ENCODE measurements at places on chromosomes 4 and X.

GRCh38 chr4:9994246-9994847 is 26.9 kb downstream of the SLC2A9 start:
- DNase-seq = no peak

GRCh38 chrX:153921070-153921469 is 5.0 kb downstream of the ARHGAP4 start:
- no peak for DNase-seq

DNA sequence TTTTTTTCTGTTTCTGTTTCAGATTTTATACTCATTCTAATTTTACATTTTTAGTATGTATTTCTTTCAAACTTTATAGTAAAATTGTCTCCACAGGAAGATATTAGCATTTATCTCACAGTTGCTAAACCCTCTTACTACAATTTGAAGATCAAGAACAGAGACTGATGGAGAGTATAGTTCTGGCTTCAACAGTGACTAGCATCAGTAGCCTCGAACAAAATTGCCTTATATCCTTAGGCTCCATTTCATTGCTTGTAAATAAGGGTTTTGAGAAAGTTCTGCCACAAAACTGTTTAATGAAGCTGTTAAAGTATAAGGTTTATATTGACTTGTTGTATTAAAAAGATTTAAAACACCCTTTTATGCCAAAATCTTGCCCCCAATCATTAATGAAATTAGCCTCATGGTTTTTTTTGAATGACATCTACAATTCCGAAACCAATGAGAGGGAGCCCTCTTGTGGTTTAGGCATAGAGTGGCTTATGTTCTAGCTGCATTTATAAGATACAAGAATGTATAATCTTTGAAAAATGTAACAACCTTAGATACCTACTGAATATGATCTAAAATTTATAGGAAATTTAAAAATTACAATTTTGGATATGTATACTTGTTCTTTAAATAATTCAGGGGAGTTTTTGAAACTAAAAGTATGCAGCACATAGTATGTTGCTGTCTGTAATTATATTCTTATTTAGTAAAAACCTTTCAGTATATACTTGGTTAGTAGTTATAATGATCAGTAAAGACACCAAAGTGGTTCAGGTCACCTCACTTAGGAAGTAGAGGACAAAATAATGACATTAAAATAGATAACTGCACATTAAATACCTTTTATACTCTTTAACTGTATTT is 109.8 kb upstream of the HPGD start:
- DNase-seq = peak; percentile 24

DNA sequence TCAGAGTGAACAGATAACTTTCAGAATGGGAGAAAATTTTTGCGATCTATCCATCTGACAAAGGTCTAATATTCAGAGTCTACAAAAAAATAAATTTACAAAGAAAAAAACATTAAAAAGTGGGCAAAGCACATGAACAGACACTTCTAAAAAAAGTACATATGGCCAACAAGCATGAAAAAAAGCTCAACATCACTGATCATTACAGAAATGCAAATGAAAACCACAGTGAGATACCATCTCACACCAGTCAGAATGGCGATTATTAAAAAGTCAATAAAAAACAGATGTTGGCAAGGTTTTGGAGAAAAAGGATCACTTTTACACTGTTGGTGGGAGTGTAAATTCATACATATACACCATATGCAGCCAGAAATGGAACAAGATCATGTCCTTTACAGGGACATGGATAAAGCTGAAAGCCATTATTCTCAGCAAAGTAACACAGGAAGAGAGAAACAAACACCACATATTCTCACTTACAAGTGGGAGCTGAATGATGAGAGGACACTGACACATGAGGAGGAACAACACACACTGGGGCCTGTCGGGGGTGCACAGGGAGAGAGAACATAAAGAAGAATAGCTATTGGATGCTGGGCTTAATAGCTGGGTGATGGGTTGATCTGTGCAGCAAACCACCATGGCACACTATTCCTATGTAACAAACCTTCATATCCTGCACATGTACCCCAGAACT is 41.6 kb upstream of the ITM2A start:
- DNase-seq = no peak

DNA sequence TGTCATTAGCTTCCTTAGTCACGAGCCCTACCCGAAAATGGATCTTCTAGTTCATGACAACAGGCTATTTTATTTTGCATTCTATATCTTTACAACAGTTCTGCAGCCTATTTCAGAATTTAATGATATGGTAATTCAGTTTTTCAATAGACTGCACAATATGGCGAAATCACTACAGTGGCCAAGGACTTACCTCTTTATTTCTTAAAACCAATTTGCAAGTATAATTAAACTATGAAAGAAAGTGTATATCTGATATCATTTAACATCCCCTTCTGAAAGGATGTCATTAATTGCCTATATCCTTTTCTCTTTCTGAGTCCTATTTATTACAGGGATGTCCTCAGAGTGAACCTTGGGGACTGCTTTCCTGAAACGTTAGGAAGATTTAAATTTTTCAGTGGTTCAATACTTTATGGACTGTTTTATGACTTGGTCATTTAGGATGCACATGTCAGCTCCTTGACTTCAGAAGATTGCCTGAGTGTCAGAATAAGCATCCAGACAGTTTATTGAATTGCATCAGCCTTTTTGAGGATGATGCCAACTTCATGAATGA is 190.8 kb upstream of the GEMIN8 start:
- no peak for DNase-seq

DNA sequence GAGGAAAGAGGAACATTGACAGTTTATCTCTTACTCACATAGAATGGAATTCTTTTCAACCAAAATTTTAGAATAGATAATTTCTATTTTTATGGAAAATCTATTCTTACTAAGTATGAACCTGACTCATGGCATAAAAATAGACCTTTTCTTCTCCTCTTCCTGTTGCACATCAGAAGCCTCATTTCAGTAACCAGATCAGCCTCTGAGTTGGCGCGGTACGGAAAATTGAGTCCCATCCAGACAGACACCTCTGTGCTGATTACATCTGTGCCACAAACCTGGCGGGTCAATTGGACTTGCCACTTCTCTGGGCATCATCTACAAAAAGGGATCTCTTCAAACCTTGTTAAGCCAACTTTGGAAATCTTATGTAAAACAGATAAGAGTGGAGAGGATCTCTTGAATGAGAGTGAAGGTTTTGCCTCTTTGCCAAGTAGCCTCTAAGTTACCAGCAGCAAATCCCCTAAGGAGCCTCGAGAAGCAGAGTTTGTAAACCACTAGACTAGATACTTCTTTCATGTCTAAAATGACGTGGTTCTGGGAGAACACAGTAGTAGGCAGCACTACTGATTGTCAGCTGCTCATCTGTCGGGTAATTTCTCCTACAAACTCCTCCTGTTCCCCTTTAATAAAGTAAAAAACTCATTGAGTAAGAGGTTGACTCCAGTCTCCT is 37.4 kb downstream of the TENM3 start:
- no peak for DNase-seq

DNA sequence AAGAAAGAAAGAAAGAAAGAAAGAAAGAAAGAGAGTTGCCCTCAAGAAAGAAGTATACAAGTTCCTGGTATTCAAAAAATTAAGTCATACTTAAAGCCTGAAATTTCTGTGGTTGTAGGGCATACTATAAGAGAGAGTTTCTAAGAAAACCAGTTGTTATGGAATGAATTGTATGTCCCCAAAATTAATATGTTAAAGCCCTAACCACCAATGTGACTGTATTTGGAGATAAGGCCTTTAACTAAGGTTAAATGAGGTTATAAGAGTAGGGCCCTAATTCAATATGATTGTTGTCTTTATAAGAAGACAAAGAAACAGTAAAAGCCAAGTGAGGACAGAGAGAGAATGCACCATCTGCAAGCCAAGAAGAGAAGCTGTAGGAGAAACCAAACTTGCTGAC is 521.1 kb downstream of the CCSER1 start:
- no peak for DNase-seq

DNA sequence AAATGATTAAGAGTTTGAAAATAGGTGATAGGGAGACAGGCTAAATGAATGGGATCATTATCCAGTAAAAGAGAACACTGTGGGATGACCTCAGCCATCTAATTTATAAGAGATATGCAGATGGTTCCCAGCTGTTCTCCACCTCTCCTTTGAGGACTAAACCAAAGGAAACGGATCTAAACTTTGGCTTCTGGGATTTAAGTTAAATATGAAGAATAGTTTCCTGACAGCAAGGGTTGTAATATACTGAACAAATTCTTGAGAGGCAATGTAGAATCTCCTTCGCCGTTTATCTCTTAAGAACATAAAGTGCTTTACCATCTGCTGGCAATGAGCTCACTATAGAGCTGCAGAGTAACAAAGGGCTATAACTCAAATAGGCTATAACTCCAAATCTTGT is 35.4 kb upstream of the HPGDS start:
- no peak for DNase-seq

DNA sequence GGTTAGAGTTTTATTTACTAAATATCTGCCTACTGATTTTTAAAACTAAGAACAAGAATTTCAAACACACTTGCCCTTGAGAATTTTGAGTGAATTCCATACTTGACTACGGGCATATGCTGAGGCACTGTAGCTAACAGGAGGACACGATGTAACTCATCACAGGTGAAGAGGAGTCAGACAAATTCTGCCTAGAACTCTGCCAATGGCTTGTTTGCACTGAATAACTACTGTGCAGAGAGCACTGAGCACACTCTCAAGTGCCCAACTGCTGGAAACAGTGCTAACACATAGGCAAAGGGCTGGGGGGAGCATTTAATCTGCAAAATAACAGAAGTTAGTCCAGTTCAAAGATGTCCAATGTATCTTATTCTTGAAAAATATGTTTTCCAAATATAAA is 104.4 kb downstream of the WDFY3 start:
- no peak for DNase-seq

GRCh38 chr4:74037076-74037955 is 1.2 kb downstream of the CXCL3 start:
- no peak for DNase-seq

DNA sequence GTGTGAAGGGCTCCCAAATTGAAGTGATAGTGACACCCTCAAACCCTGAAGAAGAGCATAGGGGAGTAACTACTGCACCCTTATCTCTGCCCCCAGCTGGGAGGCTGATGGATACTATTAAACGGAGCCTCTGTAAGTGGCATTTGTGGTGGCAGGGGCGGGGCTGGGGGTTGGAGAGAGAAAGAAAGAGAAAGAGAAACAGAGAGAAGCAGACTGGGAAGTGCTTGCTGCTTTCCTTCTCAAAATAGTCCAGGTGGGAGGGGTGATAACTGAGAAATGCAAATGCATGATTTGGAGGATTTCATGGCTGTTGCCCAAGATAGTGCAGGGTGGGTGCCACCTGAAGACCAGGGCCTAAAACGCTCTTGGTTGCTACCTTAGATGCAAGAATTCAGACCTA is 253.5 kb upstream of the GATB start:
- peak; percentile 18 for DNase-seq

- no peak for DNase-seq
Observed at GRCh38 chr4:26075583-26075982, 161.6 kb downstream of the SMIM20 start.

GRCh38 chrX:4825550-4825949 is 1112.1 kb upstream of the PRKX start:
- DNase-seq = no peak

DNA sequence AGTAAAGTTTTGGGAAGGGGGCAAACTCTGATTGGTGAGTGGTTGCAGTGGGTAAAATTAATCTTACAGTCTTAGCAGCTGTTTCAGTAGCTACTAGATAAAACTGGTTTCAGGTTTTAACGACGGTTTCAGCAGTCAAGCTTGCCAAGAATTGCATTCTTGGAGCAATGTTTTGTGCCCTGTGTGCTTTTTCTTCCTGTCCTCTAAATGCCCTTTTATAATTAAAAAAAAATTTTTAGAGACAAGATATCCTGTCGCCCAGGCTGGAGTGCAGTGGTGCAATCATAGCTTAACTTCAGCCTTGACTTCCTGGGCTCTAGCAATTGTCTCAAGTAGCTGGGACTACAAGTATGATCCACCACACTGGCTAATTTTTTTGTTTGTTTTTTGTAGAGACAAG is 6.3 kb upstream of the PPEF2 start:
- no peak for DNase-seq

- no peak for DNase-seq
Observed at GRCh38 chr4:8393593-8394038, 46.9 kb downstream of the ACOX3 start.

GRCh38 chr4:147714575-147715401 is 17.1 kb upstream of the ARHGAP10 start:
- no peak for DNase-seq

GRCh38 chr4:185359767-185360446 is 35.8 kb downstream of the LRP2BP start:
- no peak for DNase-seq

DNA sequence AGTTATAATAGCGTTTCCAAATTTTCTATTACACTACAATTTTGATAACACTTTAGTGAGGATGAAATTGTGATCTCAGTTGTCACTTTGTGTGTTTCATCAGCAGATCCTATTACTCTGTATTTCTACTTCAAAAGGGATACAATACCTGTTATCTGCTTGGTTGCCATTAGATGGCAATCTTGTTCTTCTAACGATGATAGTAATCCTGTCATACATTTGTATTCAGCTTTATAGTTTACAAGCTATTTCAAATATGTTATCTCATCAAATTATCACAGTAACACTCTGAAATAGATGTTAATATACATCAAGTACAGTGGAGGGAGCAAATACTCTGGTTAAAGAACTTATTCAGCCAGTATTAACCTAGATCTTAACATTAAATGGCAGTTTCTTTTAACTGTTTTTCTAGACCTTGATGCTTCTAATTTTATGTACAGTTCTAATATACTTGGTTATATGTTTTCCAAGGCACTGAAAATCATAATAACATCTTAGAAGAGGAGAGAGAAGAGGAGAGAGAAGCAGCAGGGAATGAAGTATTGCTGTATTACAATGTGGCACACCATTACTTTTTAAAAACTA is 292.0 kb downstream of the CCSER1 start:
- DNase-seq = peak; percentile 9

- DNase-seq = peak; percentile 13
Observed at GRCh38 chr4:76950956-76951671, 1.6 kb downstream of the SEPTIN11 start.
